ENCODE measurements at places on chromosomes 12 and 14.

- no peak for ATAC-seq
Observed at GRCh38 chr12:110253176-110253575, 27.9 kb upstream of the ATP2A2 start.

- peak; percentile 8 for ATAC-seq
Observed at GRCh38 chr12:104064842-104065427, 604 bp downstream of the HCFC2 start.

DNA sequence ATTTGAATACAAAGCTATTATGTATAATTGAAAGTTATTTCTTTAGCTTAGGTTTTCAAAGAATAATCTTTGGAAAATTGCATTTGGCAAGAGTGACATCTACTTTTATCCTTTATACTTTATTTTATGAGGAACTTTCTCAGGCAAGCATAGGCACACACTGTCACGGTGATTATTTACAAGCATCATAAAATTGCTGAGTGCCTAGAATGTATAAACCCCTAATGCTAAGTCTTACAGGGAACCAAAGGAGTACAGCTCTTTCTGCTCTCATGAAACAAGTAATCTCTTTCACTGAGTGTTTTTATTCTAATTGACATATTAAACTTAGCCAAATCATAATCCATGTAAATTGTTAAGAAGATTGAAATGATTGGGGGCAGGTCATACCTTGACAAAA lies 154.9 kb downstream of the FSCB start:
- no peak for ATAC-seq

DNA sequence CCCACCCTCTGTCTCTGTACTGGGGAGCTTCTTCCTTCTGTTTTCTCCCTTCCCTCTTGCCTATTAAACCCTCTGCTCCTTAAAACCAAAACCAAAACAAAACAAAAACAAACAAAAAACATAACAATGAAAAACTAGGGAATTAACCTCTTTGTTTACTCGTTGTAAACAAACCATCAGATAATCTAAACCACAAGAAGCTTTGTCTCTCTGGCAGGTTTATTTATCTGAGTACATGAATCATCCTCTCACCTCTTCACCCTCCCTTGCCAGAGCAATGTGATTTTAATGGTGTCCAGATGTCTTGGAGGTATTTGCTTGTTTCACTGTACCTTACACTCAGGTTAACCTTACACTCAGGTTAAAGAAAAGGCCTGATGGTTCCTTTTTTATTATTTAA lies 66.1 kb downstream of the DYRK2 start:
- ATAC-seq: no peak

DNA sequence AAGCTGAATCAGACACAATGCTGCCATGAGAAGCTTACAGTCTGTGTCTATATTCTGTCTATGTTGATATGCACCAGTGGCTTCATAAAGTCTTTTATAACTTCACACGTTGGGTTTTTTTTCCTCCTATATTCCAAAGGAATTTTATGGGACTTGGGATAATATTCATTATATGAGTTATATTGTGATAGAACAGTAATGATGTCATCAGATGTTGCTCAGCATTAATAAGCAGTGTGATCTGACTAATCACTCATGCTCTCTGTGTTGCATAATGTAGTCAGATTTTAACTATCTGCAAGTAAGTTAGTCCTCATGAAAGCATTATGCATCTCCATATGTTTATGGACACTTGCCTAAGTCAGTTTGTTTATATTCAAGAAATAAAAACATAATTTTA lies 159.6 kb downstream of the PLCZ1 start:
- peak; percentile 66 for ATAC-seq

DNA sequence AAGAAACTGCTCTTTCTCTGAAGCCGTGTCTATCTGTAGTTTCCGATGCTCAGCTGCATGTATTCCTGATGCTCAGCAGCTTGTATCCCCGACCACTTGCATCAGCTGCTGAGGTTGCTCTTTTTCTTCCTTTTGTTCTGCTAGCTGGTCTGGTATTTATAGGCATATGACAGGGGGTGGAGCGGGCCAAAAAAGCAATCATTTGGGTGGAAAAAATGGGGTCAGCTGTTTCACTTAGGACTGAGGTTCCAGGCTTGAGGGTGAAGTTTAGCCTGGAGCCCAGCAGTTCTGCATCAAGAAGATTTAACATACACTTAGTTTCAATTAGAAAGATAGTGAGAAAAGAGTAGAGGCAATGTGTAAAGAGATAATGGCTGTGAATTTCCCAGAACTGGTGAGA lies 23.6 kb upstream of the AMN1 start:
- ATAC-seq: peak; percentile 86

GRCh38 chr12:79557690-79558315 lies 133.0 kb downstream of the PAWR start:
- ATAC-seq: no peak

- ATAC-seq: no peak
Observed at GRCh38 chr12:2551412-2551900, 243.3 kb upstream of the FKBP4 start.

GRCh38 chr14:99522025-99522401 lies 40.8 kb downstream of the CCNK start:
- no peak for ATAC-seq

- peak; percentile 100 for ATAC-seq
Observed at GRCh38 chr14:33764876-33765650, 185.8 kb downstream of the EGLN3 start.

DNA sequence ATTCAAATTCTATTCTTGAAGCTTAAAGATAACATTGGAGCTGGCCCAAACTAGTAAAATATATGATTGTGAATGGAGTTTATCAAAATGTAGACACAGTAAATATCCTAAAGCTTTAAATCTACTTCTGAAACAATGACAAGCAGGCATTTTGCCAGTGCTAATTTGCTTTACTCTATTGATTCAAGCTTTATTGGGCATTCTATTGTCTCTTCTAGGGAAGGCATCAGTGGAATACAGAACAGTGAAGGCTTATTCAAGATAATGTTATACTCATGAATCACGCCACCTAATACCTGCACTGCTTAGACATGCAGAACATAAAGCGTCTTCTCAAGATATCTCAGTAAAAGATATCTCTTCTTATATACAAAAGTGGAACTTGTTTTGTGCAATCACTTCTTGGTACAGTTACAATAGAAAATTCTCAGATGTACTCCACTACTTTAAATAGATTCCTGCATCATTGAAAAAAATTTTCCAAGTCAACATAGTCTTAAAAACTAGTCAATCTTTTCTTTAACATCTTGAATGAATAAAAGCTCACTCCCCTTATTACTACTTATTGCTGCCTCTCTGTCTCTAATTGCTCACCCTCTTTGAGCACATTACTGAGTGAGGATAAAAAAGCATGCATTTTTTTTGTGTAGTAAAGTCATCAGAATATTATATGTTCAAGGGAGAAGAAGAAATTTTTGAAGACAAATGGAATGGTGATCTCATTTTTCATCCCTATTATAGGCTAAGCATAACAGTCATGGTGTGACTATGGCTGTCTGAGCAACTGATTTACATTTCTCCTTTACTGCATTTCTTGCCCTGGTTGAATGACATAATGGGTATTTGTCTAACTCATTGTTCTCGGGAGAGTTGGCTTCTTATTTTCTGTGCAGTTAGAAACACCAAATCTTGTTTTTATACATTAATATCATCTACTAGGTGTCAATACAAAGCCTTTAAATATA lies 98.0 kb upstream of the E2F7 start:
- ATAC-seq: peak; percentile 96

DNA sequence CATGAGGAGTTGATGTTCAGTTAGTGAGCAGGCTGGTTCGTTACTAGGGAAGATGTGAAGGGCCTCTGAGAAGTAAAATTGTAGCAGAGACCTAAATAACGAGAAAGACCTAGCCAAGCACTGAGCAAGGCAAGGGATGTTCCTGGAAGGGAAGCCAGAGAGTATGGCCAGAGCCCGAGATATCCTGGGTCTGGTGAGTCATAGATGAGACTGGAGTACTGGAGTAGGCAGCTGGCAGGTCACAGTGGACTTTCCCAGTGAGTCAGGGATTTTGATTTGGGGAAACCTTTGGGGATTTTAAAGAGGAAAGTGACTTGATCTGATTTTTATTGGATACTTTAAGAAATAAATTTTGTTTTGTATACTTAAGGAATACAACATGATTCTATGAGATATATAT lies 369.0 kb downstream of the DIO2 start:
- ATAC-seq: no peak

DNA sequence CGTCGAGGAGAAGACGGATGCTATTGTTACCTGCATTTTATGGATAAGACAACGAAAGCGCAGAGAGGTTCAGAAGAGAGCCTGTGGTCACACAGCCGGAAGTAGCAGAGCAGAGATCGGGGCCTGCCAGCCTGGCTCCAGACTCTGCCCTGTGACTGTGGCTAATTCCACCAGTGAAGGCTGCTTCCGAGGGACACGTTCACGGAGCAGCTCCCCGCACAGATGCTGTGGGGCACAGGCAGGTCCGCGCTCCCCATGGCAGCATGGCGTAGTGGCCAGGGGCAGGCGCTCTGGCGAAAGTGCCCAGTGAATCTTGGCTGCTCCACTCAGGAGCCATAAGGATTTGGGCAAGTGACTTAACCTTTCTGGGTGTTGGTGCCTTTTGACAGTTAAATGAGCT lies 9.8 kb downstream of the RIMBP2 start:
- no peak for ATAC-seq

DNA sequence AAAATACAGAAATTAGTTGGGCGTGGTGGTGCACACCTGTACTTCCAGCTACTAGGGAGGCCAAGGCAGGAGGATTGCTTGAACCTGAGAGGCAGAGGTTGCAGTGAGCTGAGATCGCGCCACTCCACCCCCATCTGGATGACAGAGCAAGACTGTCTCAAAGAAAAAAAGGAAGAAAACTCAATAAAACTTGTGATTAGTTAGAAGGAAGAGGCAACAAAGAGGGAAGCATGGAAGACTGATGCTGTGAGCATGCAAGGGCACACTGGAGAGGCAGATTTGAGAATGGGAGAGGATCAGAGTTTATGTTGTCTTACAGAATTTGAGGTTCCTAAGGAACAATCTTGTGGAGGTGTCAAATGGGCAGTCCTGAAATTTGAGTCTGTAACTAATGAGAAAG lies 2.8 kb upstream of the ZC2HC1C start:
- ATAC-seq: no peak

DNA sequence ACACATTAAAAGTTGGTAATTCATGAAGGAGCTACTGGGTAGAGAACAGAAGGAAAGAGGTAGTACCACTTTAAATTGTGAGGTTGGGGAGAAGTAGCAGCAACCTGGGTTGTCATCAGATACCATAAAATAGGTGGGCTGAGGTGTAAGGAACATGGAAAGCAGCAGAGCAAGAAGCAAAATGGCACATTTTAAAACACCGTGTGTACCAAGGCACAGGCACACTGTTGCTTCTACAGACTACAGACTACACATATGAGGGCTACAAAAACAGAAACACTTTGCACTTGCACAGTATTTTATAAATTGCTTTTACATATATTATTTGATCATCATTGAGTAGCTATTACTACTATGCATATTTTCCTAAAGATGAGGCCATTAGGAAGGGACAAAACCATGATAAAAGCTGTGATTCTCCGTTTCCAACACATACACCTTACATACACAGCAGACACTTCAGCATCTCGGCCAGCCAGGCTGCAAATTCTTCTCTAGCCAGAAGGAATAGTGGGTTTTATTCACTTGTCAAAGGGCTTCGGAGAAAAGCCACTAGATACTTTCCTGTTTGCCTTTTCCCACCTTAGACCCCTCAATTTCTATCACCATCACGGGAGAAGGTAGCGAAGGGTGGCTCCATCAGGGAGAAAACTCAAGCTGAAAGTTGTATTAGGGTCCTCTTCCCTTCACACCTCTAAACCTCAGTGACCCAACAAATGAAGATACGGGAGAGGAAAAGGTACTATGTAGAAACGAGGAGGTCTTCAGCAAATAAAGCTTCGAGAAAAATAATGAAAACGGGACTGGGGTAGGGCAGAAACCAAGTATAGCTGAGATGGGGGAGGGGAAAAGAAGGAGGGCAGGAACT lies 1.6 kb downstream of the PYM1 start:
- ATAC-seq: no peak

DNA sequence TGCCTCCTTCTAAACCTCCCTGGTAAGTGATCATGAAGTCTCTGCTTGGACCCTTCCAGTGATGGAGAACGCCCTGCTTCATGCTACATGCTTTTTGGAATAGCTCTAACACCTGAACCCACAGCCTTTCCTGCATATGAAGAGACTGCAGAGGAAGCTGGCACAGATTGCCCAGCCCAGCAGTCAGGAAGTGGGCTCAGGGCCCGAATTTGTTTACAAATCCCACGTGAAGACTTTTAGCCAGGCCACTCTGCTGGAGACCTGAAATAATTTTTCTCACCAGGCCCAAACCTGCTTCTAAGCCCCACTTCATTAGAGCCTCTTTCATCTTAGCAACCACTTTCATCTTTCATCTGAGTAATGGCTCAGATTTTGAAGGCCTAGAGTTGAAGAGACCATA lies 22.9 kb downstream of the RTN1 start:
- no peak for ATAC-seq

GRCh38 chr12:76852106-76852505 lies 26.7 kb downstream of the CSRP2 start:
- ATAC-seq: no peak

- ATAC-seq: no peak
Observed at GRCh38 chr12:114919479-114919878, 235.5 kb upstream of the TBX3 start.

DNA sequence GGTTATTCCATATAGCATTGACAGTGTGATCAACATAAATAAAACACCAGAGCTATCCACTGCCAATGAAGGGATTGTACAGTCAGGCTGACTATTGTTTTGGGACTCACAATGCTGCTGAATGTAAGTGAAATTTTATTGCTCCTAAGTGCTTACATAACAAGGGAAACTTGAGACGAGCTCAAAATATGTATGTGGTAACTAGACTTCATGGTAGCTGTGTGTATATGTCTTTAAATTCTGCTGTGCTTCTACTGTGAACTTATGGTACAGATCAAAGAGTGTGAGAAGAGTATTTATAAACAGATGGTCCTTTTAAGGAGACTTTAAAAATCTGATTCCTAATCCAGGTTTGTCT lies 6.9 kb downstream of the FLRT2 start:
- ATAC-seq: no peak
